GDM1 (cell line): ENCODE measurements at places on chromosomes 7 and 10.

DNA sequence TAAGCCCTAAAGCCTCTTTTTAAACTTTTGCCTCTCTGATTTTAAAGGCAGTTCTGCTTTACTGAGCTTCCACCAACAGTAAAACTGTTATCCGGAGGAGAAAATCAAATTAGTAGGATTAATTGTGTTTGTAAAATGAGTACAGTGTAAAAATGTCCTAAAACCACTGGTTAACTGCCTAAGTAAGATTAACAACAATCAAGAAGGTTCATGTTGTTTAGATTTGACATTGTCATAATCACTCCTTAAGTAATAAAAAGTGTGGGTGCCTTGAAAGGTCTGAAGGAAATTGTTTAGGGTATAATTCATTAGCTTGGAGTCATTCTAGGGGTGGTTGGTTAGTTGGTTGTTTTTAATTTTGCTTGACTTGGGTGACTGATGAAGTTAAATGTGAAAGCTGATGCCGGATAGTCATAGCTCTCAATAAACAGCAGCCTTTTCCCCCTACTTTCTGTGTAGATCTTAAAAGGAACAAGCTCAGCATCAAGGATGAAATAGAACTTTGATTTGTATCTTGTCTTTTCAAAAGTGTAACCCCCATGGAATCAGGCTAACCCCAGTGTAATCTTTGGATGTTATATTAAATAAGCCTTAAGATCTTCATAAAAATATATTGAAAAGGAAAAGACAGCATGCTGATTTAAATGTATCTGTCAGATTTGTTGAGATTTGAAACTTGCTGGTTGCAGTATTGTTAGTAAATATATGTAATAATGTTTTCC is 148.3 kb downstream of the ARID5B start:
- DNase-seq: no peak

DNA sequence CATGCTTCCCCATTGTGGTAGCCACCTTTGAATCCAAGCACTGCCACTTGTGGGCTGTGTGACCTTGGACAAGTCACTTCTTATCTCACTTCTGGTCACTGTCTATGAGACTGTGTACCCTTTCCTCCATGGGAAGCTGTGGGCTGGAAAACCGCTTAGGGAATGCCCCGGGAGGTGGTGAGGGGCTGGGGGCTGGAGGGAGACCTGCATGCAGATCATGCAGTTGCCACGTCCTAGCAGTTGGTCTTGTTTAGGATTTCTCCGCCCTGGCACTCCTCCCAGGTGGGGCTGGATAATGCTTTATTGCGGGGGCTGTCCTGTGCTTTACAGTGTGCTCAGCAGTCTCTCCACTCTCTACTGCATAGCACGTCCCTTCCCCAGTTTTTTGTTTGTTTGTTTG is 62.9 kb upstream of the OPN4 start:
- no peak for DNase-seq

DNA sequence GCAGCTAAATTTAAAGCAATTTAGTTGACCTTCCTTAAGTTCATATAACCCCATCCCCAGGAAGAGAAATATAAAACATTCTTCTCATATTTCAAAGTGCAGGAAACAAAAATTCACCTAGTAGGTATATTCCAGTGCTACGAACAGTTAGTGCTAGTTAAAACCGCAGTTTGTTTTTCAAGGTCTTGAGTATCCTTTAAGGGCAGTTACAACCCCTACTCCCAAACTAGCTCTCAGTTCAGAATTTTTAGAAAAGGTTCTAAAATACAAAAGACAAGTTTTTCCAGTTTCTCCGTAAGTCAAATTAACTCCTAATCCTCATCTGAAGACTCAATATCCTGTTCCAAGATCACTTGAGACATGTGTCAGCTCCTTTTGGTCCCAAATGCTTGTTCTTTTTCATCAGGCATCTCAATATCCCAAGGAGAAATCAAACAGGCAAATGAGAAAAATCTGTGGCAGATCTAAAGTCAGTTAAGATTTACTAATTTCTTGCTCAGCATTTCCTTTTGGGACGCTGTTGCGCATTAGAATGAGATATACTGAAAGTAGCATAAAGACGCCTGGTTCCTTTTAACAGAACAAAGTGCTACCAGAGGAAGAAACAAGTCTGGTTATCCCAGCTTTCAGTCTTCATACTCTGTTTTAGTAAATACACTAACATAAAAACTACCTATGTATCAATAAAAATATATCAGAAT is 51.8 kb downstream of the ARHGAP12 start:
- DNase-seq: no peak

DNA sequence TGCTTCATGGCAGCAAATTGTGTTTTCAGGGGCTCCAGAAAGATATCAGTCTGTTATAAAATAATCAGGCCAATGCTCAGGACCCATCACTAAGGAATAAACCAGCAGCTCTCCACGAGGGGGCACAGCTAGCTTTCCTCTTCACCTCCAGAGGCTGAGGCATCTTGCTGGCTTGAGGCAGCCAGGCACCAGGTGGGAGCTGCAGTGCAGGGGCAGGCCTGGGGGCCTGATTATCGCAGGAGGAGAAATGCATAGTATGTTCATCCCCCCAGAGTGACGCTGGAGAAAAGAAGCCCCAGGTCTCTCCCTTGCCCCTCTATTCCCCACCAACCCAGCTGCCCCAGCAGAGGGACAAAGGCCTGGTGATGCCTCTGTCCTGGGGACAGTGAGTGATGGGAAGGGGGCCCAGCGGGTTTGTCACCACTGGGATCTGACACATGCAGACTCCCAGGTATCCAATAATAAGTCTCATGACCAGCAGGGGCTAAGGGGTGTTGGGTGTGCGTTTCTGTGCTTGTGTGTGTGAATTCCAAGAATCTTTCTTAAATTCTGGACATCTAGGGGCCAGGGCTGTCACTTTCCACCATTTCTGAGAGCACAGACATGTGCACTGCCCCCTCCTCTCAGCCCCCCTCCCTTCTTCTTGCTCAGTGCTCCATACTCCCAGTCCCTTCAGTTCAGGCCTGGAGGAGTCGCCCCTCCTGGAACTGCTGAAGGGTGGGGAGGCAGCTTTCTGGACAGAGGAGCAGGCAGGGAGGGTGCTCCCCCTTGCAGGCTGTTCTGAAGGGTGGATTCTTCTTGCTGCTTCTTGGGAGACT is 128.1 kb upstream of the FAM20C start:
- no peak for DNase-seq

- no peak for DNase-seq
These were observed 130.2 kb downstream of the KCNMA1 start for GRCh38 chr10:77507291-77507880.

GRCh38 chr7:135425036-135425435 is 84.9 kb downstream of the CNOT4 start:
- DNase-seq: no peak

DNA sequence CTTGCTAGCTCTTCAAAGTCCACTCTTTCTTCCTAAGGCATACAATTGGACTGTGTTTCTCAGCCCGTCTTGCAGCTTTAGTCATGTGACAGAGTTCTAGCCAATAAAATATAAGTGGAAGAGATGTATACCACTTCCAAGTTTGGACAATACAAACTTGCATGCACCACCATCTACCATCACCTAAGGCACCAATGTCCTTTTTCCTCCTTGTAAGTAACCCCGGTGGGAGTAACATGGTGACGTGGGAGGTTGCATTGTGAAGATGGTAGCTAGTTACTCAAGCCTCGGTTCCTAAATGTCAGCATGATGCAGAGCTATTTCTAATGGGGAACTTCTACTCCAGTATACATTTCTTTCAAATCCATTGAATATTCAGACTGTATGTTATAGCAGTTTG is 5.3 kb upstream of the CACNB2 start:
- DNase-seq: no peak

GRCh38 chr10:102401735-102402511 is 6.4 kb downstream of the NFKB2 start:
- no peak for DNase-seq

DNA sequence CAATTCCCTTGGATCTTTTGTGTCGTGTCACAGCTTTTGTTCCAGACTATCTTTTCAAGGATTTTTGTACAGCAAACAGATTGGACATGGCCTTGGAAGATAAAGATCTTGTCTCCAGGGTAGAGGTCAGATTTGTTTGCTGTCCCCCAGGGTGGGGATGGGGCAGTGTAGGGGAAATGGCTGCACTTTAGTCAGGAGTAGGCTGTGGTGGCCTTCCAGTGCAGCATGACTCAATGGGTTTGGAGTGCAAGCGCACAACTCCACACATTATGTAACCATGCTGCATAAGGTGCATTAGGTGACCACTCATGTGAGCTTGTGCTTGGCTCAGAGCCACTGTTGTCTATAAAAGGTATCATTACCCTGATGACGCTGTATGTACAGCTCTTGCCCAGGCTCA is 23.9 kb upstream of the ADAMTS14 start:
- no peak for DNase-seq

- no peak for DNase-seq
These were observed 1.5 kb downstream of the RGS10 start for GRCh38 chr10:119541046-119541445.

DNA sequence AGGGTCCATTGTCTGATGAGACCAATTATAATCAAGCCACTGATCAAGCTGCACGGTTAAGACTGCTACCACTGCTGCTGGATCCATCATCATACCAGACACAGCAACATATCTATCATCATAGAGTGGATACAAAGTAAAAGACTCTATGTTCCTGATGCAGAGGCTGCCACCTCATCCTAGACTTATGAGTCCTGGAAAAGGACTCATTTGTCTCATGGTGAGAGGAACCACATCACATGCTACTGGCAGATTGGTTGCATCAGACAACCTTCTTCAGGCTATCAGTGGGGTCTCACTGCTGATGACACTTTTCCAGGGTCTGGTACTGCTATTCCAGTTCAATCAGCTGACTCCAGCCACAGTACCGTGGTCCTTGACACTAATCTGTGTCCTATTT is 79.0 kb downstream of the ABI1 start:
- no peak for DNase-seq

DNA sequence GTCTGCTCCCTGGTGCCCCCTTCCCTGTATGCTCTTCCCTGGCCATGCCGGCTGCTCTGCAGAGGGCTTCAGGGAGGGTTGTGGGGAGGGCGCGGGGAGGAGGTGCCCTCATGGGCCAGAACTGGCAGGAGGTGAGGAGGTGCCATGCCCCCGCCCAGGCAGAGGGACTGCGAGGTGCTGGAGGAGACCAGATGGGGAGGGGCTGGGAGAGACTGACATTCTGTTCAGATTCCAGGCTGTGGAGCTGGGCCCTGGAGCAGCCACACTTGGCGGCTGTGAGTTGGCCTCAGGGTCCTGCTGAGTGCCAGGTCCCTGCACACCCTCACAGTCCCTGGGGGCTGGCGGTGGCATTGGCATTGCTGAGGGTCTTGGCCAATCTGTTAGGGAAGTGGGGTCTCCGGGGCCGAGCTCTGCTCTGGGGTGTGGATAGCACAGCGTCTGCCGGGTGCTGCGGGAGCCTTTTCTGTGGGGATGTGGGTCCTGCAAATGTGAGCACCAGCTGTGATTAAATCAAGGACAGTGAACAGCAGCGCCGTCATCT is 25.4 kb downstream of the INPP5A start:
- DNase-seq: no peak

GRCh38 chr10:106384496-106384895 is 780.0 kb downstream of the SORCS1 start:
- no peak for DNase-seq

DNA sequence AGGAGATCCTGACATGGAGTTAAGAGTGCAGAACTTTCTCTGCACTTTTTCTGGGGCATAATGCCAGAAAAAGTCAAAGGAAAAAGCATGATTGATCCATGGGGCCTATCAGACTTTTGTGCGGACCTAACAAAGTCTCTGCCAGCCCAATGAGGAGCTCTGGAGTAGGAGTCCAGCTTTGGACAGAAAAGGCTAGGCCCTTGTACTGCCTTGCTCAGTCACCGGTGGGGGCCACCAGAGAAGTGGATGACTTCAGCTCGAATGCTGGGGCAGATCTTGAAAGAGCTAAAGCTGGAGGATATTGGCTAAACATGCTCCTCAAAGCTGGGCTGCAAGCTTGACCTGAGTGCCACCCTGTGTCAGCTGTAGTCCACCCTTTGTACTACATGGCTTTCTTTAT is 2.8 kb upstream of the ZC3HAV1 start:
- no peak for DNase-seq

- DNase-seq: peak; percentile 61
These were observed at the start of gene HOXA13 for GRCh38 chr7:27199849-27200760. HOXA13 (minus strand) TSS chr7:27200091; CDS start chr7:27200077, 14 bp downstream.

DNA sequence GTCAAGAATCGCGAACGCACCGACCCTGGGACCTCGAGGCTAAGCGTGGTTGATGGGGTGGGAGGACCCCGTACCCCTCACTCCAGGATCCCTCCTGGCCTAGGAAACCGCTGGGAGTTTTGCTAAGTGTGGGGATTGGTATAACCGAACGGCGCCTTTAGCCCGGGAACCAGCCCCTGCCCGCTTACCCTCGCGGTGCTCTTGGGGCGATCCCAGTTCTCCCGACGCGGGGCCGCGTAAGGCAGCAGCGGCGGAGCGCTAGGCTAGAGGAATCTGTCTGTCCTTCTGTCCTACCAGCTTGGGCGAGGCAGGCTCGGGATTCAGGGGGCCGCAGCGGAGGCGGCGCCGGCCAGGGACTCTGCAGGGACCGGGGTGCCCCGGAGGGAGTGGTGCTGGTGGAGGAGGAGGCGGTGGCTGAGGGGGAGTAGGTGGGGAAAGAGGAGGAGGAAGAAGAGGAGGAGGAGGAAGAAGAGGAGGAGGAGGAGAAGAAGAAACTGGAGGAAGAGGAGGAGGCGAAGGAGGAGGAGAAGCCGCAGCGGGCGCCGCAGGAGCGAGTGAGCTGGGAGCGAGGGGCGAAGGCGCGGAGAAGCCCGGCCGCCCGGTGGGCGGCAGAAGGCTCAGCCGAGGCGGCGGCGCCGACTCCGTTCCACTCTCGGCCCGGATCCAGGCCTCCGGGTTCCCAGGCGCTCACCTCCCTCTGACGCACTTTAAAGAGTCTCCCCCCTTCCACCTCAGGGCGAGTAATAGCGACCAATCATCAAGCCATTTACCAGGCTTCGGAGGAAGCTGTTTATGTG is 439 bp upstream of the EMX2 start:
- no peak for DNase-seq

DNA sequence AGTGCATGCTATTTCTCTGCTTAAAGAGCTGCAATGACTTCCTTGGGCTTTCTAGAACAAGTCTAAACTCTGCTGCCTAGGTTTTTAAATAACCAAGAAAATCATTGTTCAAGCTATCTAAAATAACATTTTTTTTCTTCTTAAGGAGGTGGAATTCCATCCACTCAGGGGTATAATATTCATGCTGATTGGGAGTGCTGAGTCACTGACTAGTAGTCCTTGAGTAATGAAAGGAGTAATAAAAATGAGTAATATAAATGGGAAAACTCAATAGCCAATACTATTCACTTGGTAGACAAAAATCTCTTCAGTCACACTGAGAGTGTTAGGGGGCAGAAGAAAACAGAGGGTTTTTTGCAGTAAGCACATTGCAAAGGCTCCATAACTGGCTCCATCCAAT is 72.0 kb downstream of the GFRA1 start:
- no peak for DNase-seq

DNA sequence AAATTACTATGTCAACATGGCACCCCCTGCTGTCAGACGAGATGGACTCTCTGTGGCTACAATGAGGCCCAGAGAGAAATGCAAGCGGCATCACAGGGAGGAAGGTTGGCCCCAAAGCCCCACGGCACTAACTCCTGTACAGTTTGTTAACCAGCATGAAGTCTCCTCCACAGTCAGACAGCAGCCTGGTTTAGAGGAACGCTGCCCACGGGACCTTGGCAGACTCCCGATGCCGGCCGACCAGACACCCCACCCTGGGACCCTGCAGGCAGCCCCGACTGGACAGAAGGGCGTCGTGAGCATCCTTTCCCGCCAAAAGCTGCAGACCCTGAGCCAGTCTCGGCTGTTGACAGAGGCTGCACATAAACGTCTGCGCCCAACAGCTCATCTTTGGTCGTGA is 158.8 kb downstream of the DIP2C start:
- no peak for DNase-seq

GRCh38 chr10:89873055-89873454 is 171.7 kb downstream of the KIF20B start:
- DNase-seq: no peak
